ENCODE measurements at places on chromosomes 7 and 10. TPM values are rescaled to one million over a fixed set of nuclear protein-coding genes. Genes with fewer than 3 reads are reported as not detected.

DNA sequence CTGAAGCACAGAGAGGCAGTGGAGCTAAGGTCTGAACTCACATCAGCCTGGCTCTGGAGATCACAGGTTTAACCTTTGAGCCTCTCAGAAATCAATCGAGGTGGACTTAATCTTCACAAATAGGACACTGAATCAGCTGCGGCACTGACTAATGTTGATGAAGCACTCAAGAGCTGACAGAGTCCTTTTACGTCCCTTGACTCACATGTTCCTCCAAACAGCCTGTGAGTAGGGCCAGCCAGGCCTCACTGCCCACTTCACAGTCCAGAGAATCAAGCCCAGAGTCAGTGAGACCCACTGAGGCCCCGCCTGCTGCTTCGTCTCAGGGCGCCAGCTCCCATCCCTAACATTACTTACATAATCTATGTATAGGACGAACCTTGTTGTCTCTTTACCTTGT, 63.1 kb downstream of the TNS3 start:
- no peak for DNase-seq

- no peak for DNase-seq
Measured at GRCh38 chr7:32142649-32143048, 72.4 kb upstream of the PDE1C start.

- DNase-seq, result no peak
Measured at GRCh38 chr10:17801507-17801906, 7.6 kb upstream of the MRC1 start.

The TMEM213 gene
- 44.4 TPM for polyA plus RNA-seq

The ABCB4 gene
- polyA plus RNA-seq, result 2.1 TPM

The TMEM130 gene
- 4.4 TPM for polyA plus RNA-seq

DNA sequence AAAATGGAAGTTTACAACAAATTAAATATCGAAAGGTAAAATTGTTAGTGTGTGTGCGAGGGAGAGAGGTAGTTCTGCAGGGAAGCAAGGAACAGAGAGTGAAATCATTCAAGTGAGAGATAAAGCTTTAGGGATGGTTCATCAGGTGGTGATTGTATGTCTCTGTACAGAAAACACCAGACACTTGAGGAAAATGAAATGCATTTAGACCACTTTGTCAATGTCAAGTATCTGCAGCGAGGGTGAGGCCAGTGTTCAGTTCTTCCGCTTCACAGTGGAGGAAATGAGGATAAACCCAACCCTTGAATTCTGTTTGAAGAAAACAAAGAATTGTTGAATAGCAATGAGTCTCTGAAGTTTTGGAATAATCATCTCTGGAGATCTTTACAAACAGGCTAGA, 14.4 kb upstream of the ITGB1 start:
- DNase-seq, result no peak

The COX19 gene
- polyA plus RNA-seq, result 11.1 TPM

All from right renal cortex interstitium (tissue), 3 donors.